Progenitor cell of endocrine pancreas (in vitro differentiated cells): ENCODE measurements at places on chromosomes 5 and 9.

DNA sequence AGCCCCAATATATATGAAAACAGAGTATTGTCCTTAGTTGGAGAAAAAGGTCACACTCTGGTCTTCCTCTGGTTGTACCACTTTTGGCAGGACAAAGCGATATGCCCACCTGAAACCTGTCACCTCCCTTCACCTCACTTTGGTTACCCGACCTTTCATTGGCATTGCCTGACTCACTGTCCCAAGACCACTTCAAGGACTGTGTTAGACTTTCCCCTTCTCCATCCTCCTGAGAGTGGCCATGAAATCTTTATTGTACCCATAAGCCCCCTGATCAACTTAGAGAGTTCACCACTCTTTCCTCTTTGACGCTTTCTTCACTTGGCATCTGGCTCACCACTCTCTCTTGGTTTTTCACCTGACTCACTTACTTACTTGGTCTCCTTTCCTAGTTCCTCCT is 32.4 kb upstream of the AP3B1 start:
- DNase-seq, result no peak

- no peak for DNase-seq
Observed at GRCh38 chr9:113511856-113512761, 48.6 kb downstream of the RGS3 start.

DNA sequence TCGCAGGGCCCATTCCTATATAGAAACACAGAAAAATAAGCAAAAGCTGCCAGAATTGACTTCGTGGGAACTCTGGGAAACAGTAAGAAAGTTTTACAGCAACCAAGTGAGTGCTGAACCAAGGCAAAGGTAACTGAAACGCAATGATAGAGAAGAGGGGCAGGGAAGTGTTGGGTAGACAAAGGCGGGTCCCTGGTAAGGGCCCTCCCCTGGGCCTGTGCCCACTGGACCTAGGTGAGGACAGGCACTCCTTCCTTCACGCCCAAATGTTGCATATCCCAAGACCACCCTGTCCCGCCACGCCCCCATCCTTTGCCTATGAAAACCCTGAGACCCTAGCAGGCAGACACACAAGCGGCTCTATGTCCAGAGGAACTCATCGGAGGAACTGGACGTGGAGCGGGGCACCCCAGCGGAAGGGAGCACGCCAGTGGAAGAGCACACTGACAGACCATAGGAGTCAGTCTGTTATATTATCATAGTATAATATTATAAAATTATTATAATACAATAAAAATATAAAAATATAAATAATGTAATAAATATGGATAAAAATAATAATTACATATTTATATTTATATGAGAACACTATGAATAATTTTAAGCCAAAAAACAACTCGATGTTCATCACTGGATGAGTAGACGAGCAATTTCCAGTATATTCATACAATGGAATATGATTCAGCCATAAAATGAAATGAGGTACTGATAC is 27.9 kb downstream of the CDKN2A start:
- DNase-seq, result no peak

- DNase-seq, result no peak
Observed at GRCh38 chr5:91469517-91470165, 86.5 kb upstream of the ARRDC3 start.

DNA sequence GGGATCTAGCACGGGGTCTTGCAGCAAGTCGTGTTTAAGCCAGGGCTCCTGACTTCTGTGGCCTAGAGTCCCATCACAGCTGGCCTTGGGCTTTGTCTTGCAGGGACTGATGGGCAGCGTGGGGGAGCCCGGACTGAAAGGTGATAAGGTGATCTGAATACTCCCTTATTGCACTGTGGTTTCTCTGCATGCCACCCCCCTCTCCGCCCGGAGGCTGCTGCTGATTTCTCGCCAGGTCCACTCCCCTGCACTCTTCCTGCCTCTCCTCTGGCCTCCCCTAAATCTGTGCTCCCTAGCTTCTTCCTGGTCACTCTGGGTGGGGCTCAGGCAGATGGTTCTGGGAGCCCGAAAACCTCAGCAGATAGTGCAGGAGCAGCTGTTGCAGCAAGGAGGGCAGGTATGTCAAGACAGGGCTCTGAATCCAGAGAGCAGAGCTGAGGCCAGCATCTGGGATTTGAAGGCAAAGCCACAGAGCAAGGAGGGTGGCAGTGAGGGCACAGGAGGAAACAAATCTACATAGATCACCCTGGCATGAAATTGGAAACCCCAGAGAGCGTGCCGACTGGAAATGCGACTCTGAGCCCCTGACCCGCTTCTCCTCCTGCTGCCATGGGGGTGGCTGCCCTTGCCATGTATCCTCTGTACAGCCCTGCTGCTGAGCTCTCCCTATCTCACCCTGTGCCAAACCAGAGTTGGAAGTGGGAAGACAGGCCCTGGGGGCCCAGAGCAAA is 76.5 kb downstream of the COL27A1 start:
- DNase-seq, result no peak

- no peak for DNase-seq
Observed at GRCh38 chr9:97591535-97591934, 41.6 kb downstream of the TSTD2 start.

DNA sequence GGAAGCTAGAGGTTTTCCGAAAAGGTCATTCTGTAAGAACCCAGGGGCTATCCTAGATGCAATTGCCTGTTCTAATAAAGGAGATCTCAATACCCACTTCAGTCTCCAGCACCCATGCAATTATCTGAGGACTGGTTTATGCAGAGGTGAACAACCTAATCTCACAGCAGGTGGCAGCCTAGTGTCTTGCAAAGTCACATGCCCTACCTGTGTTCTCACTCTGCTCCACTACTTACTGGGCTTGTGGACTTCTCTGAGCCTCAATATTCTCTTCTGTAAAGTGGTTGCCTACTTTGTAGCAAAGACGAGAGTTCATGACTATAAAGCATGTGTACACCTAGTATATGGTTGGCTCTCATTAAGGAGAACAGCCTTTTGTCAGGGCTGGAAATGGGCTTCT is 21.0 kb upstream of the ALDH1B1 start:
- no peak for DNase-seq

GRCh38 chr5:169296419-169297143 is 4.4 kb downstream of the SLIT3 start:
- DNase-seq, result no peak
